Stimulated activated CD8-positive, alpha-beta memory T cell treated with anti-CD3 and anti-CD28 coated beads, Interleukin-12 subunit alpha, Interleukin-12 subunit beta, amount 100 ng/mL, for 4 hours (primary cell): ENCODE measurements at places on chromosomes 3 and 15.

DNA sequence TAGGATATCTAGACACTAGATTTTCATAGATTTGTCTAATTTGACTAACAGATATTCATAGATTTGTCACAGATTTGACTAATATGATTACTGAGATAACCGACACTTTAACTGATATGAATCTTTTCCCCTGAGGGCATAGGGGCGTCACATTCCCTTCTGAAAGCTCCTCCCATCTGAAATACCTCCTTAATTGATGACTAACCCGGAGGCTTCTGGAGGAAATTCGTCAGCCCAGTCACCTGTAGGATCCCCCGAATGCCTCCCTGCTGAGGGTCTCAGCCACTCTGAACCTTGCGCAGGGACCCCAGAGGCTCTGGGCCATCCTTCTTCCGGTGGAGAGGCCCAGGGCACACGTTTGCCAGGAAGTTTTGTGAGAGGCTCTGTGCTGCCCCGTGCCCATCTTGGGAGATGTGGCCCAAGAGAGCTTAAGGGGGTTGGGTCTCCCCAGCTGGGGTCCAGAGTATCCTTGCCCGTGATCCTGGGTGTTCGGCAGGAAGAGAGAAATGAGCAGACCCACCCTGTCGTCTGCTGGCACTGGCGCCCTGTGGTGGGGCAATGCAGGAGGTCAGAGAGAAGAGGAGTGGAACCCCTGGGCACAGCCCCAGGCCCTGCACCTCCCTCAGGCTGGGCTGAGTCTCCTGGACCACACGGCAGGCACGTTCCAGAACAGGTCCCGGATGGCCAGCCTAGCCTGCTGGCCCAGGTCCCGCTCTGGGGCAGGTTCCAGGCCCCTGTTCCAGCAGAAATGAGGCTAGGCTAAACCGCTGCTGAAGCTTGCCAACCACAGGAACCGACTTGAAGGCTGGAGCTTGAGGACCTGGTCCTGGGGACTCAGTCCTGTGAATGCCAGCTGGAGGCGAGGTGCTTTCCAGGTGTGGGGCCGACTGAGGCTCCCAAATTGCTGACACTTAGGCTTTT, 1.7 kb downstream of the PLA2G4D start:
- DNase-seq = no peak

DNA sequence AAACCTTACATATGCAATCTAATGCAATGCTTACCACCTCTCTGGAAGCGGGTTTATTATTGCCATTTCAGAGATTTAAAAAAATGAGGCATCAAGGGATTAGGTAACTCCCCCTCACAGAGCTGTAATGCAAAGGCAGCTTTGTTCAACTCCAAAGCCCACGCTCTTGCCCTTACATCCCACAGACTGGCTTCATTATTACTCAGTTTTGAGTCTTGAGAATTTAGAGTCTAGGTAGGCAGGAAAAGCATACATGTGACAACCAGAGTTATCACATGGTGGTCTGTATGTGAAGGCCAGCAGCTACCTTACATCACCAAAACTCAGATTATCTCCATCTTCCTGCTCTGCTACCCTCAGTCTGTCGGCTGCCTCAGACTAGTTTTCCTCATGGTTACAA, 326.9 kb downstream of the UACA start:
- no peak for DNase-seq

- no peak for DNase-seq
Observed at GRCh38 chr3:57726397-57726796, 29.7 kb upstream of the SLMAP start.

GRCh38 chr3:71444028-71444860, 139.3 kb downstream of the FOXP1 start:
- DNase-seq = peak; percentile 35

- DNase-seq = no peak
Observed at GRCh38 chr15:43151688-43152087, 18.3 kb downstream of the TMEM62 start.
